ENCODE measurements at places on chromosomes 6 and 20. TPM values are rescaled to one million over a fixed set of nuclear protein-coding genes. Genes with fewer than 3 reads are reported as not detected.

- no peak for DNase-seq
Measured at GRCh38 chr6:38495518-38495917, 144.2 kb downstream of the BTBD9 start.

- peak; percentile 44 for DNase-seq
Measured at GRCh38 chr6:160378882-160379281, 30.7 kb downstream of the SLC22A3 start.

GRCh38 chr6:28980852-28981430 lies 24.2 kb downstream of the ZNF311 start:
- peak; percentile 90 for DNase-seq

DNA sequence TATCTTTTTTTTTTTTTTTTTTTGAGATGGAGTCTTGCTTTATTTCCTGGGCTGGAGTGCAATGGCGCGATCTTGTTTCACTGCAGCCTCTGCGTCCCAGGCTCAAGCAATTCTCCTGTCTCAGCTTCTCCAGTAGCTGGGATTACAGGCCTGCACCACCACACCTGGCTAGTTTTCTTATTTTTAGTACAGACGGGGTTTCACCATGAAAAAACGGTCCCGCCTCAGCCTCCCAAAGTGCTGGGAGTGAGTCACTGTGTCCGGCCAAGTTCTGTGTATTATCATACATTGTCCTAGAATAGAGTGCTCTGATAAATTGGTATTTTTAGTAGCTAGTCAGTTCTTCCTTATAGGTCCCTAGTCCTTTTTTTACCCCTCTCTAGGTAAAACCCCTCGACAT lies 2.8 kb downstream of the SNRPC start:
- DNase-seq, result no peak

The DLK2 gene
- total RNA-seq, result 0.51 TPM

- no peak for DNase-seq
Measured at GRCh38 chr6:170206851-170207431, 83.9 kb downstream of the DLL1 start.

GRCh38 chr6:7730784-7731227 lies 4.9 kb downstream of the BMP6 start:
- DNase-seq, result peak; percentile 96

GRCh38 chr20:61803915-61804751 lies 261.5 kb downstream of the TAF4 start:
- DNase-seq, result peak; percentile 38

The TAAR6 gene
- total RNA-seq, result not detected

- no peak for DNase-seq
Measured at GRCh38 chr6:22884456-22884855, 315.1 kb downstream of the HDGFL1 start.

DNA sequence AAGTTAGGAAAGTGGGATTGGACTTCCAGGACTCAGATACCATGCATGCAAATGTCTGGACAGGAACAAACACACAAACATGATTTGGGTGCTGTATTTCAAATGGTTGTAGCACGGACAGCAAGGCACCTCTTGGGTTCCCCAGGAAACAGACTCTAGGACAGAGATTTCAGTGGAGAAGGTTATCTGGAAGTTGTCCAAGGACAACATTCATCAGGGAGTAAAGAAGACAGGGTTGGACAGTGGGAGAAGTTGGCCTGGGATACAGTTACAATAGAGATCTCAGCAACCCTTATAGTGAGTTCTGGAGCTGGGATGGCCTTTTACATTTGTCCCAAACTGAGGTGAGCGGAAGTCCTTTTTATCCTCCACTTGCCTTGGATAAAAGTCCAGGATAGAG lies 19.8 kb upstream of the TINAG start:
- DNase-seq, result no peak

GRCh38 chr6:54156650-54157250 lies 45.5 kb downstream of the MLIP start:
- DNase-seq, result no peak

DNA sequence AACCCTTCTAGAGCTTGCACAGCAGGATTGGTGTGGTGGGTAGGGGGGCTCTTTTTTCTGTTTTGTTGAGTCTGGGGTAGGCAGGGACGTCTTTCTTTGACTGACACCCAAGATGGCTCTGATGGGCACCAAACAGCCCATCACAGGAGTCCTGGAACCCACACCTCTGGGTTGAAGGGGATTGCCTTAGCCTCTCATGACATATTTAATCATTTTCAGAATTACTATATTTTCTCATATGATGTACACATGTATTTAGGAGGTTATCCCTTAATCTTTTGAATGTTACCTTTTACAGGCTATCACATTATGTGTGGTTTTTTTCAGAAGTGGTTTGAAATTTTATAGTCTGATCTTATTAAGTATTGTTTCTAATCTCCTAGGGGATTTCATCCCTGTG lies 64.6 kb downstream of the RPP40 start:
- no peak for DNase-seq

- no peak for DNase-seq
Measured at GRCh38 chr6:90233994-90234393, 62.6 kb downstream of the BACH2 start.

The LY6G5C gene
- total RNA-seq, result 1.7 TPM

DNA sequence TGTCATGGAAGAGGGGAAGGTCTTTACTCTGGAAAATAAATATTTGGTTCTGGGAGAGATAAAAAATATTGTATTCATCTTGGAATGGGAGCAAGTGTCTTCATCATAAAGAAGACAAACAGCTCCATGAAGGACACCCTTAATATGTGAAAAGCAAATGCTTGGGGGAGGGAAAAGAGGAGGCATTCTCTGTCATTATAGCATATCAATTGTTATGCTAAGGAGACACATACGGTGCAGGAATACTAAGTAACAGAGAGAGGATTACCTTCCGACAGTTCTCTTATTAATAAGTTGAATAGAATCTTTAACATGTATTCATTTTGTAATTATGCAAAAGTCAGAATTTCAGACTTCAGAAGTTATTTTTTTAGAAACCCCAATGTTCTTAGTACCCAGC lies 634.4 kb downstream of the UTRN start:
- no peak for DNase-seq

DNA sequence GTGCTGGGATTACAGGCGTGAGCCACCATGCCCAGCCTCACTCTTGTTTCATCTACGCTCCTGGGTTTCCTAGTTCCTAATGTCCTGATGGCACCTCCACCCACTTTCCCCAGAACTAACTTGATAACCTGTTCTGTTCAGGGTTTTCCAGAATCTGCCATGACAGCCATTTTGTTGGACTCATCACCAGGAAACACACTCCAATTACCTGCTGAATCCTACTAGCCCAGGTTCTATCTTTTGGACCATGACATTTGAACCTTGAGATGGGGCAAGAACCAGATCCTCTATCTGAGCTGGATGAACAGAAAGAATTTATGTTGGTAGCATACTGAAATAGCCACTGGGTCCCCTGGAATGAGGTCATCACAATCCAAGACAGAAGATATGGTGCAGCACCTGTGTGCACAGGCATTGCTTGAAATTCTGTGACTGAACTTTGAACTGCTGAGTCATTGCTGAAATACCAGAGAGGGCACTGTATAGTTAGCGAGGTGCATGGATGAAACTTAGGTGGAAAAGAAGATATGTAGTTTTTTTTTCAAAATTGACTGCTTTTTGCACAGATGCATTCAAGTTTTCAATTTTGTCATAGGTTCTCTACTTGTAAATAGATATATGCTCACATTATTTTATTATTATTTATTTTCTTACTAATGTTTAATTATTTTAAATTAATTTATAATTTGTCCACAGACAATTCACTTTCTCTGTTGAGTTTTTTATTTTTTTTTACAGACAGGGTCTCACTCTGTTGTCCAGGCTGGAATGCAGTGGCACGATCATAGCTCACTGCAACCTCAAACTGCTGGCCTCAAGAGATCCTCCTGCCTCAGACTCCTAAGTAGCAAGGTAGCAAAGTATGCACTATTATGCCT lies 42.8 kb upstream of the TASP1 start:
- no peak for DNase-seq

- no peak for DNase-seq
Measured at GRCh38 chr20:3318226-3318884, 79.4 kb upstream of the SLC4A11 start.

The SPATS1 gene
- total RNA-seq, result not detected

DNA sequence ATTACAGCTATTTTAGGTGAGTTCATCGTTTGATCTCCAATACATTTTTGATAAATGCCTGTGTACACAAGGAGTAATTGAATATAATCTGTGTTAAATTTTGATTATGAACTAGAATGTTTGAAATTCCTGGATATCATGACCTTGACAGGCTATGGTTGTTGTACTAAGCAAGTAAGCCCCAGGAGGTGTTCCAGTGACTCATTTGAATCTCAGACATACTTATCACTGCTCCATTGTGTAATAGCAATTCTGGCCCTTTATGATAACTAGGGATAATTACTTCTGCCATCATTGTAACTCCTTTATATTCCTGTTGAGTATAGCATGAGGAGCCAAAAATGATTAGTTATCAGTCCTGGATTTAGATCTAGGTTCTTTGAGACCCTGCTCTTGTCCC lies 1424.6 kb upstream of the ADGRB3 start:
- no peak for DNase-seq

GRCh38 chr6:78515271-78515670 lies 352.1 kb upstream of the IRAK1BP1 start:
- DNase-seq, result no peak

DNA sequence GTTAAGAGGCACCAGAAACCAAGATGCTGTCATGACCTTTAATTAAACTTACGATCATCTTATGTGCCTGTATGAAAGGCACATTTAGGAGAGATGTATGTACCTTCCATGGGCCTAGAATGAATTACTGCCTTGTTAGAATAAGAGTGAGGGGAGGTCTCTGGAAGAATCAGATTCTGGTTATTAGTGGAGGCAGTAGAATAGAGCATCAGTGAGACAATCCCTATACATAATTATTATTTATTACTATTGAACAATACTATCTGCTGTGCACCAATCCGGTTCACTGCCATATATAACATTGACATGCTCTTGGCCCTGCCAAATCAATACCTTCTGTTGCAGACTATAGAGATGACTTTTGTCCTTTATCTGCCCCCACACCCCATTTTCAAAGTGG lies 776.5 kb downstream of the DHX35 start:
- no peak for DNase-seq

DNA sequence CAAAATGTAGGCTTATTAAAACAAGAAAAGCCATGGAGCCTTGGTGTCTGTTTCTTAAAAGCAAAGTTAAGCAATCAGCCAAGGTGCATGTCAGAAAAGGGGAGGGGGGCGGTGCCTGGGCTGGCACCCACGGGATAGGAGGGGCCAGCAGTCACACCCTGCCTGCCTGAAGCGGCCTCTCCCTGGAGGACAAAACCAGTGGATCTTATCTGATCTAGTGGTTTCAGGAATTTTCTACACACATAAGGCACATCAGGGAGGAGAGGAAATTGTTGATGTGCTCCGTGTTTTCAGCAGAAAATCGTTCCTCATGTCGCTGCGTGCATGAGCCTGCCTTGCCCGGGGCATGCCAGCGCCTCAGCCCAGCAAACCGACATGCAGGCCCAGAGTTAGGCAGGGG lies 276.4 kb downstream of the TAF4 start:
- no peak for DNase-seq

The RHAG gene
- not detected for total RNA-seq

DNA sequence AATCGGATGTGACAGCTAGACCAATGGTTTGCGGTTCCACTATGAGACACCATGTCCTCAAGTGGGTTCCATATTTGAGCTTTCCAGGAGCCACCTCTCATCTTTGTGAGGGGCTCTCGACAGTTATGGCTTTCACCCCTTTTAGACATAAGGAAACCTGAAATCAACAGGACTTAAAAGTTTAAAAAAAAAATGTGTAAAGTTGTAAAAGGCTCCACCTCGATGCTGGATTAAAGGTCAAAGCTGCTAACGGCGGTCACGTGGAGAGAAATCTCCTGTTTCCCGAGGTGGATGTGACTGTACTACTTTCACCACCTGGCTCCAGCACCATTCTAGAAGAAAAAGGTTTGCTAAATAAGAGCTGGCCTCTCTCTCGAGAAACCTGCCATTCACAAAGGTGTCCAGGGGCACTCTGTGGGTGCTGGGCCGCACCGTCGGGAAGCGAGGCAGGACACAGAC lies 542 bp downstream of the ATP5F1E start:
- no peak for DNase-seq

The CGA gene
- total RNA-seq, result 6.3 TPM

DNA sequence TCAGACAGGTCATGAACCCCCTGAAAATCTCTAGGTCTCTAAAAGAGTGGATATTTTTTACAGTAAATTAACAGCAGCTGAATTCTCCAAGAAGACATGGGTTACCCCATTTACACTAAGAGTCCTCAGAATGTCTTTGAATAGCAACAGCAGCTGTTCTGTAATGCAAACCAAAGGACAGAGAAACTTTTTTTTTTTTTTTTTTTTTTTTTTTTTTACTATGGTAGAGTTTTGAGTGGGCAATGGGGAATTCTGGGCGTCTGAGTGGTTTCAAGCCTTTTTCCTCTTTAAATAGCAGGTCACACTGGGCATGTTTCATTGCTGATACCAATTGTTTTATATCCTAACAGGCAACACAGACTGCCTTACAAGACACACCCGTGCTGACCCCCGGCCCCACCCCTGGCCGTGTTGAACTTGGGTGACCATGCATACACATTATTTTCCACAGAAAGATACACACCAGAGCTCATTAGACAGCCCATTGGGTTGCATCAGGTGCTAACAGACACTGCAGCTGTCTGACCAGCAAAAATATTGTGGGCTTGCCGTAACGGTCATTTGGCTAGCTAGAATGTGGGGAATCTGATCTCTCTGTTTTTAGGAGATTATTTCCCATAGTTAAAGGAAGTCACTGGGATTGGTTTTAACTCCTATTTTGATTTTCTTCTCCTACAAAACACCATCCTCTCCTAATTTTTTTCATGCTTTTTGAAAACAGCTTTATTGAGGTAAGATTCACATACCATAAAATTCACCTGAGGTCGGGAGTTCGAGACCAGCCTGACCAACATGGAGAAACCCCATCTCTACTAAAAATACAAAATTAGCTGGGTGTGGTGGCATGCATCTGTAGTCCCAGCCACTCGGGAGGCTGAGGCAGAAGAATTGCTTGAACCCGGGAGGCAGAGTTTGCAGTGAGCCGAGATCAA lies 26.7 kb upstream of the IRF4 start:
- no peak for DNase-seq

- DNase-seq, result no peak
Measured at GRCh38 chr20:16848526-16848925, 100.4 kb downstream of the OTOR start.

DNA sequence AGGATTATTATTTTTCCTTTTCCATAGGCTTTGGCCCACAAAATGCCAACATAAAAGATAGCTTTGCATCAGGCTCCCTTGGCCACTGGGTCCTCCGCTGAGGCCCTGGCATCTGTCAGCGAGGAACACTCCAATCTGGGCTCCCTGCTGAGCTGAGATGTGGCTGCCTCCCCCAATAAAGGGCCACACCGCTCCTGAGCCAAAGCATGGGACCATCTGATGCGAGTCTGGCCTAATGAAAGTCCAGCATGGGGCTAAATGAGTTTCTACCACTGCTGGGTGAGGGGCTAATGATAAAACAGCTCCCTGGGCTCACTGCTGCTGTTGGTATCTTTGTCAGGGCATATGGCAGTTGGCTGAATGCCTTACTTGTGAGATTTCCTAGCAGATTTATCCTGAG lies 817.5 kb upstream of the SLC35B3 start:
- DNase-seq, result no peak

Data from GM23248 (cell line).